ENCODE measurements at places on chromosomes 1 and 21.

- DNase-seq = no peak
These were observed 44.6 kb upstream of the ZNF281 start for GRCh38 chr1:200454425-200454824.

DNA sequence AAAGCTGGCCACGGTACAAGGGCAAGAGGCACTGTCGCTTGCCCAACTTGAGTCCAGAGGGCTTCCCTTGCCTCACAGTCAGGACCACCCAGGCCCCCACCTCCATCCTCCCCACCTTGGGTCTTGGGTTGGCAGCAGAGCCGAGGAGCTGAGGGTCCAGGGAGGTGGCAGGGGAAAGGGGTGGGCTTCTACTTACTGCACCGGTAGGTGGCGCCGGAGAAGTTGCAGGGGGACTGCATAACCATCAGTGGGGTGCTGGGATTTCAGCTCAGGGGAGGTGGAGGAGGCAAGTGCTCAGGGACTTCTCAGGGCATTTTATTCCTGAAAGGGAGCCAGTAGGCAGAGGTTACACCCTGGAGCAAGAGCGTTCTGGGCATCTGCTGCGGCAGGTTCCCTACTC, 44.0 kb downstream of the TRIM62 start:
- no peak for DNase-seq

DNA sequence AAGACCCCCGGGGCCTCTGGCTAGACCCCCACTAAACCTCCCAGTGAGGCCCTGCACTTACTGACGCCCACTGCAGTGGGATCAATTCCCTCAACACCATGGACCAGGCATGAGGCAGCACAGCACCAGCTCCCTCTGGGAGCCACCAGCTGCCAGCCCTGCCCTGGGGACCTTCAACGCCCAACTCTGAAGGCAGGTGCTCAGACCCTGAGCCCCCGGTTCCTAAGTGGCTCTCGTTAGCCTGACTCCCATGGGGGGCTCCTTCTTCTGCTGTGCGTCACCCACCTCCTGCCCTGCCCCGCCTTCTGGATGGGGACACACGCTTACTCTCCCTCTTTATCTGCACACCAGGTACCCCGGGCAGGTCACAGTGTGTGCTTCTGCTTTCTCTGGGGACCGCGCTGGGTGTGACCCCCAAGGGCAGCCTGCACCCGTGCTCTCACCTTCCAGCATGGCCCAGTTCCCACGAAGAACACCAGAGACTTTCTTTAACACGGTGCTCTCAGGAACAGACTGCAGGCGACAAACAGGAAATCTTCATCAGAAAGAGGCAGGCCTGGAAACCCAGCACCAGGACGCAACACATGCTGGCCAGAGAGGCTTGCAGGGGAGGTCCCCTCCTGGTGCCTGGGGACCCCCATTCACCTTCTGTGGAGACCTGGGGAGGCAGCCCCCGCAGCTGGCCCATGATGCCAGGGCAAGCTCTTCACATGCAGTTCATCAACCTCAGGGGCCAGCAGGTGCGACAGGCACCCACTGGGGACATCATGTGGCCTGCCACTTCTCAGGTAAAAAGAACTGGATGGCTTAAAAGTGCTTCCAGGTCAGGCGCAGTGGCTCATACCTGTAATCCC, 27.3 kb downstream of the WDR4 start:
- no peak for DNase-seq

GRCh38 chr1:210185063-210185462, 47.5 kb upstream of the SERTAD4 start:
- no peak for DNase-seq

GRCh38 chr1:56194701-56195300, 384.6 kb downstream of the PLPP3 start:
- no peak for DNase-seq

DNA sequence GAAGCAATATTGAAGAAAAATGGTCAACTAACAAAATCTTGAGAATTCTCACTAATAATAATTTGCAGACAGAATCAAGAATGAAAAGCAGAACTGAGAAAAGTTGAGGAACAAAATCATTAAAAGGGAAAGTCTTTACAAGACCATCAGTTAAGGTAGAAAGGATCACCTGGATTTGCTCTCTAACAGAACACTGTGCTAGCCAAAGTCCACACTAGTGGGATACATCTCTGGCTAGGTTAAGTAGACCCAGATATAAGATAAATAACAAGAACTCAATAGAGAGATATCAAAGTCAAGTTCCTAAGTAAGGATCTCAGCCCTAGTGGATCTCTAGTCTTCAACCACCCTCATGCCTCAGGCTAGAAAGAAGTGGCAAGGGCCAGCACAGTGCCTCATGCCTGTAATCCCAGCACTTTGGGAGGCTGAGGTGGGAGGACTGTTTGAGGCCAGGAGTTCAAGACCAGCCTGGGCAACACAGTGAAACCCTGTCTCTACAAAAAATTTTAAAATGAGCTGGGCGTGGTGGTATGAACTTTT, 19.6 kb downstream of the IPP start:
- DNase-seq = no peak

DNA sequence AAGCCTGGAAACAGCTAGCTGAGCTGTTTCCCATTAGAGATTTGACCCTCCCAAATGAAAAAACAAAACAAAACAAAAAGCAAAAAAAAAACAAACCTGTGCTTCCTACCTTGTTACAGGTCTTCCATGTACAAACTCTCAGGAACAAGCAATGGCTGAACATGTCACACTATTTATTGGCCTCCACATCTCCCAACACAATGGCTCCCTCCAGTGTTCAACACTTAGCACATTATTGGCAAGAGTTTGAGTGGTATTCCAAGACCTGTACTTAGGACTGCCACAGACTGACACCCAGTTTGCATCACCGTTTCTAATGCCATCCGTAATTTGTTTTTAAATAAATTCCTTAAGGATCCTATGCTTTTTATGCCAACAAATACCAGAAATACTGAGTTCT, 195.0 kb upstream of the OLFM3 start:
- DNase-seq = no peak

- DNase-seq = no peak
These were observed 3.3 kb upstream of the IRF2BP2 start for GRCh38 chr1:234613128-234613875.

DNA sequence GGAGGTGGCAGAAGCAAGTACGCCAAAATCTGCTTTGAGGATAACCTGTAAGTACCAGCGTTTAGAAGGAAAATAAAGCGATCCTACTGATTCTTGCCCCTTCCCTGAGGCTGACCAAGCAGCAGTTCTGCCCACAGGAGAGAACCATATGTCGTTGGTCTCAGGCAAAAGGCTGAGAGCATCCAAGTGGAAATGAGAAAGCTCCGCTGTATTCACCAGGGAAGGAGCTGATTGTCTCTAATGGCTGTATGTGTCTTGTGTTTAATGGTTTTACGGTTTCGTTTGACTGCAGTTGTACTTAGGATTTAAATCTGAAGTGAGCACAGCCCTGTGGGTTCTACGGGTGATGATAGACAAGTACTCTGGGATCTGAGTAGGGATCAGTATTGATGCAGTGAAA, 21.9 kb downstream of the FAM3B start:
- DNase-seq = no peak

DNA sequence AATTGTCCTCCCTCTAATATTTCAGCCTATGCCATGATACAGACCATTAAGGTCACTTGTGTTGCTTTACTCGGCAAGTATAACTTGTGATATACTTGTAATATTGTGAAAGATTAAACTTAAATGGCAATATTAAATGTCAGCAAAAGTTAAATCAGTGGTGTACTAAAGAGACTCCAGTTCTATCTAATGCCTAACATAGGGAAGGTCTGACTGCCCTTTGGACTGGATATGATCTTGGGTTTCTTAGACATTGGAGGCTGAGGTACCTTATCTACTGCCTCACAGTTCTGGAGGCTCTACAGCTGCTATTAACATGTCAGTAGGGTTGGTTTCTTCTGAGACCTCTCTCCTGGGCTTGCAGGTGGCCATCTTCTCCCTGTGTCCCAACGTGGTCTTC, 89.9 kb downstream of the MT1HL1 start:
- DNase-seq = no peak

DNA sequence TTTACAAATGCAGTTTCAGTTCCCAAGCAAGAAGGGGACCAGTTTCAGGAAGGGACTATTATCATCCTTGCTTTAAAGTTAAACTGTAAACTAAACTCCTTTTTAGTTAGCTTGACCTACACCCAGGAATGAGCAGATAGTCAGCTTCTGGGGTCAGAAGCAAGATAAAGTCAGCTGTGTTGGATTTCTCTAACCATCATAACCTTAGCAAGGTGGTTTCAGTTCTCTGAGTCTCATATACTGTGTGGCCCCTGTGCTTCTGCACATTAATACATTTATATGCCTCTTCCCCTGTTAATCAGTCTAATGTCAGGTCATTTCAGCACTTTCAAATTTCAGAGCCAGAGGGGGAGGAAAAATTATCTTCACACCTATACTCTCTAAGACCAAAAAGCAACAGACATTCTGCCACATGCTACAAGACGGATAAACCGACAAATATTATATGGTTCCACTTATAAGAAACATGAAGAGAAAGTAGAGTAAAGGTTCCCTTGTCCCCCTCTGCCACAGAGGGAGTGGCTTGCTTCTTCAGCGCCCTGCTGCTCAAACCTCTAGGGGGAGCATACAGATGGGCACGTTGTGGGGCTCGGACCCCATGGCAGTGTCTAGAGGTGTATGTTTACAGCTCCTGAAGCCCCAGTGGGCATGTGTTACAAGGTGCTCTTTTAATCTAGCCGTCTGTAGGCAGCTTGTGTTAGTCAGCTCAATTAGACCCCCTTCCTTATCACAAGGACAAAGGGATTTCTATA, 89.1 kb downstream of the SMYD3 start:
- no peak for DNase-seq

DNA sequence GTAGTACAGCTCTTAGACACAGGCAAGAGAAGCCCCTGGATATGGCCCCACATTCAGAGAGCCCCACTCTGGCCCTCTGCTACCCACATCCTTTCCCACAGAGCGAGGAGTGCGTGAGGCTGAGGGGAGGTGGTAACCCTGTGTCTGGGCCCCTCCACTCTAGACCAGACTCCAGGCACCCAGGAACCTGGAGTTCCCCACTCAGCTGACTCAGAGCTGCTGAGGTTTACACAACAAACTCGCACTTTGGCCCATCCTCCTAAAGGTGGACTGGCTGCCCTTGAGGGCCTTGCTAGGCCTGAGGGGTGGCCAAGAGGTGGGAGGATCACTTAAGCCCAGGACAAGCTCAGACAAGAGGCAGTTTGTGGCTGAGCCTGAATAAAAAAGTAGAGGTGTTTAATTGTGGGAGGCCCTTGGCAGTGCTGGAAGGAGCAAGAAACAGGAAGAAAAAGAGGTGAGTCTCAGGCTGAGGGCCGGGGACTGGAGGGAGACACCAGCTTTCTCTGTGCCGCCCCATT, 10.7 kb downstream of the MR1 start:
- DNase-seq = no peak

DNA sequence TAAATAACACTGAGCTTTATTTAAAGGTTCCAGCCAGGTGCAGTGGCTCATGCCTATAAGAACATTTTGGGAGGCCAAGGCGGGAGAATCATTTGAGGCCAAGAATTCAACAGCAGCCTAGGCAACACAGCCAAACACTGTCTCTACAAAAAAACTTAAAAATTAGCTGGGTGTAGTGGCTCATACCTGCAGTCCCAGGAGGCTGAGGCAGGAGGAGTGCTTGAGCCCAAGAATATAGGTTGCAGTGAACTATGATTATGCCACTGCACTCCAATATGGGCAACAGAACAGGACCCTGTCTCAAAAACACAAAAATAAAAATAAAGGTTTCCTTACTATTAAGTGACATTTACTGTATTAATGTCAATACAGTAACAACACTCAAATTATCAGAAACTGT, 2.1 kb downstream of the TAF12 start:
- no peak for DNase-seq

DNA sequence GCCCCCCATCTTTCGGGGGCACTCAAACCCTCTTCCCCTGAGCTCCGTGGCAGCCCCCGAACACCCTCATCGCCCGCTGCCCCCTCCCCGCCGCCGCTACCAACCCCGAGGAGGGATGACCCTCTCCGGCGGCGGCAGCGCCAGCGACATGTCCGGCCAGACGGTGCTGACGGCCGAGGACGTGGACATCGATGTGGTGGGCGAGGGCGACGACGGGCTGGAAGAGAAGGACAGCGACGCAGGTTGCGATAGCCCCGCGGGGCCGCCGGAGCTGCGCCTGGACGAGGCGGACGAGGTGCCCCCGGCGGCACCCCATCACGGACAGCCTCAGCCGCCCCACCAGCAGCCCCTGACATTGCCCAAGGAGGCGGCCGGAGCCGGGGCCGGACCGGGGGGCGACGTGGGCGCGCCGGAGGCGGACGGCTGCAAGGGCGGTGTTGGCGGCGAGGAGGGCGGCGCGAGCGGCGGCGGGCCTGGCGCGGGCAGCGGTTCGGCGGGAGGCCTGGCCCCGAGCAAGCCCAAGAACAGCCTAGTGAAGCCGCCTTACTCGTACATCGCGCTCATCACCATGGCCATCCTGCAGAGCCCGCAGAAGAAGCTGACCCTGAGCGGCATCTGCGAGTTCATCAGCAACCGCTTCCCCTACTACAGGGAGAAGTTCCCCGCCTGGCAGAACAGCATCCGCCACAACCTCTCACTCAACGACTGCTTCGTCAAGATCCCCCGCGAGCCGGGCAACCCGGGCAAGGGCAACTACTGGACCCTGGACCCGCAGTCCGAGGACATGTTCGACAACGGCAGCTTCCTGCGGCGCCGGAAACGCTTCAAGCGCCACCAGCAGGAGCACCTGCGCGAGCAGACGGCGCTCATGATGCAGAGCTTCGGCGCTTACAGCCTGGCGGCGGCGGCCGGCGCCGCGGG, 837 bp downstream of the FOXD3 start:
- no peak for DNase-seq

DNA sequence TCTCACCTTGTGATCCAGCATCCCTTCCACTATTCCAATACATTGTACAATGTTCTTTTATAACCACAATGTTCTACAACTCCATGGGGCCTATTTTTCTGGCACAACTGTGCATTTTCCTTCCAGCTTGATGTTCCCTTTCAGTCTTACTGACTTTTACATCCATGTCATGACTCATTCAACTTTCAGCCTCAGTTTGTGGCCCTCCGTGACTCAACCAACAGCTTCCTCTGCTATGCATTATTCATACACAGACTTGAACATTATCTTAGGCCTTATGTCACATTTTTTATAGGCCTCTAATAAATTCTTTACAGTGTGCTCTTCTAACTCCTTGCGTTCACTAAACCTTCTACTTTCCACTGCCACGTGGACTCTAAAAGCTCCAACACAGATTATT, 119.4 kb upstream of the PRMT6 start:
- no peak for DNase-seq

- peak; percentile 64 for DNase-seq
These were observed 2.3 kb upstream of the MXRA8 start for GRCh38 chr1:1360506-1361169.

DNA sequence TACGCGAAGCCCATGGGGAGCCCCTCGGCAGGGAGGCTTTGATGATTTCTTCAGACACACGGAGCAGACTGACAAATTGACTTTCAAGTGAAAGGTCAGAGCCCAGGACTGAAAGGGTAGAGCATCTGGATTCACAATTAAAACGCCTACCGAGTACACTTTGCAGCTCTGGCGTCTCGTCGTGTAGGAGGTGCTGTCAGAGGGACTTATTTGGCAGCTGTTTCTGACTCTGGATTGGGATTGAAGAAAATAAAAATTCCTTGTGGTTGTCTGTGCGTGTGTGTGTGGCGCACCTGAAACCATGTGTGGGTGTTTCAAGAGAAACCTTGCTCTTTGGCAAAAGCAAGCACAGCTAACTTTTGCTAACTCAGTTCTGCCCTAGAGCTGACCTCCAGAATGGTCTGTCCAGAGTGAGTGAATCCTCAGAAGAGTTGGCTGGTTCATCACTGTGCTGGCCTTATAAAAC, 348.7 kb downstream of the HLX start:
- no peak for DNase-seq

Measured in thoracic aorta (tissue), 2 donors.